Activated T-helper 2 cell treated with anti-CD3 and anti-CD28 coated beads, Interferon-gamma antibody, Interleukin-2, Interleukin-4, amounts not matched to agents 10 μg/mL and 5 μg/mL and 100 μg/mL, durations not matched to agents 14 hours and 24 hours and 36 hours (primary cell): ENCODE measurements at places on chromosomes 2 and 18. TPM values are rescaled to one million over a fixed set of nuclear protein-coding genes. Genes with fewer than 3 reads are reported as not detected.

DNA sequence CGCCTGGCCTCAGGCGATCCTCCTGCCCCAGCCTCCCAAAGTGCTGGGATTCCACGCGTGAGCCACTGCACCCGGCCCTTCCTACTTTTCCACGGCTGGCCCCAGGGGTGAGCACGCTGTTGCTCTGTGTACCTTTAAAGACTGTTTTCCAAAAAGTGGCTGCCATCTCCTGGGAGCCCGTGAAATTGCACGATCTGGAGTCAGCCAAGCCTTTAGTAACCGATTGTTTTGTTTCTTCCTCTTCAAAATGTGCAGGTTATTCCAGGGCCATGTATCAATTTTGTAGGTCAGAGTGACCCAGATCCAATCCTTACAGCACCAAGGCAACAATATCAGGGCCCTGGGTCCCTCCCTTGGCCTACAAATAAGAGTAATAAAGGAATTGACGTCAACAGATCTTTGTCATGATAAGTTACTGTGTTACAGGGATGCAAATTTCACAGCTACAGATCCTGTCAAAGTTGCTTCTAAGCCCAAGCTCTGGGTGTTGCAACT, 135.6 kb upstream of the ZNF236 start:
- no peak for DNase-seq

GRCh38 chr18:75204732-75205513, 4.0 kb downstream of the PTGR3 start:
- DNase-seq: no peak

DNA sequence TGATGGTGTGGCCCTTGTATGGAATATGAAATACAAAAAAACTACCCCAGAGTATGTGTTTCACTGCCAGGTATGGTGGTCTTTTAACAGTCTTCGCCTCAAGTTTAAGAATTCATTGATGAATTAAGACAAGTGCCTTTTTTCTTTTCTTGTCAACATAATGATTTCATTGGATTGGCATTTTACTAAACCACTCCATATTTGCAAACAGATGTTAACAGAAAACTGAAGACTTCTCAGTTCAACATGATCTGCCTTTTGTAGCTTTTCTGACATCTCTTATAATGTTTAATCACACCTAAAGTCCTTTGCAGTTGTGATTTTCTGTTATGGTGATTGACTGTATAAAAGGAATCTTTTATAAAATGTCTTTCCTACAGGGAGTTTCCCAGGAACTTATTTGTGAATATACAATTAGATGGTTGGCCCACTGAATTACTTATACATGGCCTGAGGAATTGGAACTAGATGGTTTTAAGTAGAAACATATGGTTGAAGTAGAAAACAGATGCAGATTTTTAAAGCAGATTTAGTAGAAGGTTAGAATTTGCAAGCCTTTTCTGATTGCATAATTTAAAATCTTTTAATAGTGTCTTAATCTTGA, 39.7 kb downstream of the DYNC1I2 start:
- DNase-seq: no peak

GRCh38 chr18:48365965-48366364, 43.2 kb downstream of the ZBTB7C start:
- no peak for DNase-seq

- DNase-seq: no peak
Observed at GRCh38 chr2:225494100-225494459, 94.6 kb downstream of the NYAP2 start.

GCG gene
- not detected in 2 replicates for total RNA-seq

DNA sequence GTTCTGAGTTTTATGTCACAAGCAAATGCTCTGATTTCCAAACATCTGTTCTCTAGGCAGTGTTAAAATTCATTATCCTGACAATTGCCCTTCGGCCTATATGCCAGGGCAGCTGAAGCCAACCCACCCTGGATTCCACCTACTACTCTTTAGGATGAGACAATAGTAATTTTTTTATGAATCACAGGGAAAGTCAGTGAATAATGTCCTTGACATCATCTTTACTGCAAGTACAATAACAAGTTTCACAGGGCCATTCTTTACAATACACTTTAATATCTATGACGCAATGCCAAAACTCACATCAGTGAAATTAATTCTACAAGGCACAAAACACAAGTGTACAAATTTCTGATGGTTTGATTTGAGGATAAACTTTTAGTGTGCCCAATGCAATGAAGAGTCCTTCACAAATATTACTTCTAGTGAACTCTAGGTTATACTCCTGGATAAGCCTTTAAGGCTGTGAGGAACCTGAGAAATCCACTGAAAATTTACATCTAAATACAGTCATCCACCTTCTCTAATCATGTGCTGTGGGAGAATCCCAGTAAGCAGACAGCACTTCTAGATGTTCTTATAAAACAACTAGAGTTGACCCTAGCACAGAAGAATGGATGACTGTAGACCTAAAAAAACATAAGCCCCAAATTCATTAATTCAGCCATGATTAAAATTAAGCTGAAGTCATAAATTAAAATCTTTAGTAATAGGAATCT, 77.3 kb upstream of the CTLA4 start:
- DNase-seq: no peak

GRCh38 chr2:64157792-64158191, 13.6 kb upstream of the PELI1 start:
- DNase-seq: no peak

DNA sequence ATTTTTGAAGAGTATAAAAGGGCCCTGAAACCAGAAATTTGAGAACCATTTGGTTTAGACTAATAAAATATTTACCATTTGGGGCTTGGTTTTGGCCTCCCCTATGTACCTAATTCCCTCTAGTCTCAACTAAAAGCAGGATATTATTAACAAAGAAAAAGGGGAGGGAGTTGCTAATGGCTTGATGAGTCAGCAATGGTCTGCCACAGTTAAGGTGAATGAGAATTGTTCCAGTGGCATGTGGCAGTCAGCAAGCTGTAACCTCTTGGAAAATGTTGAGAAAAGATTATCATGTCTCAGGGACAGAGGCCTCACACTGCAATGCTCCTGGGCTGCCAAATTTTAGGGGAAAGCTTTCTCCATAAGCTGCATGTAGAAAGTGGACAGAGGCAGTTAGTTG, 20.1 kb upstream of the SLC39A10 start:
- no peak for DNase-seq

DNA sequence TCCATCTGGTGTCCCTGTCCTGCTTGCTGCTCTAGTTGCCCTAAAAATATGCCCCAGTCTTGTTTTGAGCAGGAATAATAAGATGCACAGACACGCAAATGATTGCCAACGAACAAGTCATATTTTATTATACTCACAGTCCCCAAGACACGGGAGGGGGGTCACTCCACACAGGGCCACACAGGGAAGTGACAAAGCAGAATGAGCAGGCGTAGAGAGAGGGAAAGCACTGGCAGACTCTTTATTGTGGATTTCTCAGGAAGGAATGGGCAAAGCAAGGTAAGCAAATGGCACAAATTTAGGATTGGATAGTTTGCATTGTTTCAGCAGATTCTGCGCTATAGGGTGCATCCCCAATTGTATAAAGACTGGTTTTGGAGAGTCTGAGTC, 20.7 kb upstream of the ZDBF2 start:
- no peak for DNase-seq

- DNase-seq: no peak
Observed at GRCh38 chr2:231810905-231811304, 24.7 kb downstream of the COPS7B start.

DNA sequence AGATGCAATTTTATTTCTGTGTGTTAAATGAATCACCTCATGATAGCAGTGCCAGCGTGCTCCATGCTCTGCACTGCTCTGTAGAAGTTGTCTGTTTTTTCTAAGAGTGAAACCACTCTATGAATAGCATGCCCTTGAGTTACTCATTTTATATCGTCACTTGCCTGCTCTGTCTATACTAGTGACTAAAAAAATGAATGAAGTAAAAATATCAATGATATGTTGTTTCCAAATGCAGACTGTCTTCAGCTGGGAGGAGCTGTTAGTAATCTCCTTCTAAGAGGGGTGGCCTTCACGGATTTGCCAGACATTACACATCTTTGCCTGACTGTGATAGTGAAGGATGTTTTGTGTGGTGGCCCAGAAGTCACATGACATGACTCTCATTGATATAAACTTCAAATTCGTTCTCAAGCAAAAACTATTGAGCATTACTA, 852.1 kb downstream of the CNTNAP5 start:
- DNase-seq: no peak

TTLL4 gene
- total RNA-seq: 55.7 and 64.7 TPM in 2 replicates

GRCh38 chr2:196957442-196957841, 30.9 kb upstream of the PGAP1 start:
- DNase-seq: no peak

SERPINB10 gene
- not detected in 2 replicates for total RNA-seq

DNA sequence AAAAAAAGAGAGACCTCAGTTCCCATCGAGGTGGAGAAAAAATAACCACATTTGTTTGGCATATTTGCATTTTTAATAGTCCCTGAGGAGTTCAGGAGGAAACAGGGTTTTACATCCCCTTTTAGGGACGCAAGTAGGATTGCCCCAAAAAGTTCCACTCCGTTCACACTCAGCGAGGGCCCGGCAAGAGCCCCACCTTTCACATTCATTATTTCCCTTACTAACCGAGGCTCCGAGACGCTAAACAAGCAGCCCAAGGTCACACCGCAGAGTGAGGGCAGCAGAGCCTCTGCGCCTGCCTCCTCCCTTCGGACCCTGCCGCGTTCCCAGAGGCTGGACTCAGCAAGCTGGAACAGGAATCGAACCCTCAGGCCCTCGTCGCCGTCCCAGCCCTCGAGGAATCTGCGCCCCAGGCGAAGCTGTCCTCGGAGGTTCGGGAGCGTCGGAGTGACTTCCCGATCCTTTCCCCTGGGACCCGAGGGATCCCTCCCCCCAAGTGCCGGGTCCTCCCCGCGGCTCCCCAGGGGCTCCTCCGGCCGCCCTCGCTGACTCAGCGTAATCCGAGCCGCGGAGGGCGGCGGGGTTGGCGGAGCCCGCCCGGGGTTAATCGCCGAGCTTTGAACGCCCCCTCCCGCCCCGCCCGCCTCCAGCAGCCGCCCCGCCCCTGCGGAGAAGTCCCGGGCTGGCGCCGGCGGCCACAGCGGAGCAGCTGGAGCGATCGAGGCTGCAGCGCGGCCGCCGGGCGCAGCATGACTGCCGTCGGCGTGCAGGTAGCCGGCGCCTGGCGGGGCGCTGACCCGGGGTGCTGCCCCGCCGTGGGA, at the start of gene TMEM37:
Gene TMEM37 (plus strand): TSS at position 700 of the 821 bp plus-strand sequence. CDS start 50 bp downstream, at position 750.
- DNase-seq: no peak

DNA sequence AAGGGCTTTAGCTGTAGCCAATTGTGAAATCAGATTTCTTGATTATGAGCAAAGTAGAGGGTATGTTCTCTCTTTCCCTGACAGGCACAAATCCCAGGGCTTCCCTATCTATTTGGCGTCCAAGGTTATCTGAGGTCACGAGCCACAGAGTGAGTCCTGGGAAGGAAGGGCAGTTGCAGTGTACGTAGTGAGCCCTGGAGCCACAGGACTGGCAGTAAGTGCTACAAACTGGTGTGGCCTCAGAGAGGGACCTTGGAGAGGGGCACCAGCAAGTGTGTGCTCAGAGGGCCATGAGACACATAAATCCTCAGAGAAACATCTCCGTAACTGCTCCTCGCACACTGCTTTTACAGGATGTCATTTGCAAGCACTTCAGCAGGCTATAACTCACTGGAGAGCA, 115.5 kb upstream of the SH3BP4 start:
- no peak for DNase-seq

DNA sequence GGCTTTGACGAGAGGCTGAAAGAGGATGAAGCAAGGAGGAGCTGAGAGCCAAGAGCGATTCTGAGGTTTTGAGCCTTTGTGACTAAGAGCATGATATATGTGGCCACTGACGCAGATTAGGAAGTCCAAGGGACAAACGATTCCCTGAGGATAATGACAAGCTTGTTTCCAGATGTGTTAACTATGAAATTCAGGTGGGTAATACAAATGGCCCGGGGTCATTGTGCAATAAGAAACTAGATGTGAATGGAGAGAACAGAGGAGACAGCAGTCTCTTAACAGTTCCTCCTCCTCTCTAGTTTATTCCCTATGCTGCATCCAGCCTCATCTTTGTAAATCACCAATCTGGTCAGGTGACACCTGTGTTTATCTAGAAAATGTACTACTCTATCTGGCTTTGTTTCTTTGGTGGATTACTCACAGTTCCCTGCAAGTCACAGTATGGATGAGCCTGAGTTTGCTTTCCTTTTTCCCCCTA, 84.2 kb downstream of the SOCS6 start:
- DNase-seq: no peak

DNA sequence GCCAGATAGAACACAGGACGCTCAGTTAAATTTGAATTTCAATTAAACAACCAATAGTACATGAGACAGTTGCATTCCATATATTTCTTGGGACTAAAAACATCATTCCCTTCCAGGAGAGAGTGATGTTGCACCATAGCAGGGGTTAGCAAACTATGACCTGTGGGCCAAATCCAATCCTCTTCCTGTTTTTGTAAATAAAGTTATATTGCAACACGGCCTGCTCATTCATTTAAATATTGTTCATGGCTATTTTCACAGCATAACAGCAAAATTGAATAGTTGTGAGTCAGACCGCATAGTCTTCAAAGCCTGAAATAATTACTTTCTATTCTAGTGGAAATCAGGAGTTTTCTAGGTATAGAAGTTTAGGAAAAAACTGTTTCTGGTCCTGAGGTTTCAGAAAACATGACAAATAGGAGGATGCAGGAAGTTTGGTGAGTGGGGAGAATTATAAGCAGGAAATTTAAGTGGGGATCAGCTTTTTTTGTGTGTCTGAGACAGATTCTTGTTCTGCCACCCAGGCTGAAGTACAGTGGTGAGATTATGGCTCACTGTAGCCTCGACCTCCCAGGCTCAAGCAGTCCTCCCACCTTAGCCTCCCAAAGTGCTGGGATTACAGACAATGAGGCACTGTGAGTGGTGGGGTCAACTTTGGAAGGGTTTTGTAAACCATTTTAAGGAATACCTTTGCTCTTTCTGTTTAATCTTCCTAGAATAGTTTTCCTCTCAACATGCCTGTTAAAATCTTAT, 131.5 kb downstream of the SOCS6 start:
- DNase-seq: no peak
